HT1080 (cell line): ENCODE measurements at places on chromosomes 7 and 10. TPM values are rescaled to one million over a fixed set of nuclear protein-coding genes. Genes with fewer than 3 reads are reported as not detected.

DNA sequence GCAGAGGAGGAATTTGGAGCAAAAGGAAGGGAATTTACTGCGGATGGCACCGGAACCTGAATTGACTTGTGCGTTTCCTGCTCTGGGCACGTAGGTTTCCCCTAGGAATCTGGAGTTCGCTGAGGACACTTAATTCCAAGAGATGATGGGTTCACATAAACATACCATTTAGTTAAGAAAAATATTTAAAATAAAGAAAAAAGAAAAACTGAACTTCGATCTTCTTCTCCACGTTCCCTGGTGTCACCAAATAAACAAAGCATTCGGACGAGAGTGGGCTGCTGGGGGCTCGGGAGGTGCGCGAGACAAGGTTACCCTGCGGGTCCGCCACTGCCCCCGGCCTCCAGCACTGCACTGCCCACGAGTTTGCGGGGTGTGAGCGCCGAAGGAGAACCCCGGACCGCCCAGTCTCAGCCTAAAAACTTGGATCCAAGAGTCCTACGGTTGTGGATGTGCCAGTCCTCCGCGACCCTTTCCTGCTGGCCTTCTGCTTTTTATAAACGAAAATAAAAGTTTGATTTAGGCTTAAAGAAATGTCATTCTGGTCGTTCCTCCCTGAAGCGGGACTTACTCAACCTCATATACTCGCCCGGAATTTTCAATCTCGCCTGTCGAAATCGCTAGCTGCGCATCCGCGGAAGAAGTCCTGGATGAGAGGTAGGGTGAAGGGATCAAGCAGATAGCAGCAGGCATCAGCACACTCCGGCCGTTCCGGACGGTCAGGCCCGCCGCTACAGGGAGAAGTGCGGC is 30.3 kb downstream of the SKIDA1 start:
- DNase-seq, result no peak

GRCh38 chr7:101231644-101232043 is 6.0 kb downstream of the CLDN15 start:
- no peak for DNase-seq

GRCh38 chr7:106768324-106768751 is 96.7 kb upstream of the PIK3CG start:
- no peak for DNase-seq

PON3 gene
- not detected in 2 replicates for total RNA-seq

PVRIG gene
- not detected in 2 replicates for total RNA-seq

SUPV3L1 gene
- 27.4 and 28.2 TPM in 2 replicates for total RNA-seq
